ENCODE measurements at places on chromosomes 6 and 20. TPM values are rescaled to one million over a fixed set of nuclear protein-coding genes. Genes with fewer than 3 reads are reported as not detected.

DNA sequence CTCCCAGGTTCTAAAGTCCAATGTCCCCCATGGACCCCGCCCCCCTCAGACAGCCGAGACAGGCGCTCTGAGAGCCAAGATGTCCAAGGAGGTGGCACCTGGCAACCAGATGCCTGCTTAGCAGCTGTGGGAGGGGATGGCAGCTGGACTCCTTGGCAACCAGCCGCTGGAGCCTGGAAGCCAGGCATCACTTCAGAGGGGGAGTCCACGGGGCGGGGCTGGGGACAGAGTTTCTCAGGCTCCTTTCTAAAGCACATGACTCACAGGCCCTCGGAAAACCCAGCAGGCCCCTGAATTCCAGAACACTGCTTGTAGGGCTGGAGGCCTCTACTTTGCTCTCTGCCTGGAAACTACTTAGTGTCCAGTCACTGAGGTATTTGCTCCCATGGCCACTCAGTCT is 51.5 kb downstream of the PREX1 start:
- DNase-seq = no peak

DNA sequence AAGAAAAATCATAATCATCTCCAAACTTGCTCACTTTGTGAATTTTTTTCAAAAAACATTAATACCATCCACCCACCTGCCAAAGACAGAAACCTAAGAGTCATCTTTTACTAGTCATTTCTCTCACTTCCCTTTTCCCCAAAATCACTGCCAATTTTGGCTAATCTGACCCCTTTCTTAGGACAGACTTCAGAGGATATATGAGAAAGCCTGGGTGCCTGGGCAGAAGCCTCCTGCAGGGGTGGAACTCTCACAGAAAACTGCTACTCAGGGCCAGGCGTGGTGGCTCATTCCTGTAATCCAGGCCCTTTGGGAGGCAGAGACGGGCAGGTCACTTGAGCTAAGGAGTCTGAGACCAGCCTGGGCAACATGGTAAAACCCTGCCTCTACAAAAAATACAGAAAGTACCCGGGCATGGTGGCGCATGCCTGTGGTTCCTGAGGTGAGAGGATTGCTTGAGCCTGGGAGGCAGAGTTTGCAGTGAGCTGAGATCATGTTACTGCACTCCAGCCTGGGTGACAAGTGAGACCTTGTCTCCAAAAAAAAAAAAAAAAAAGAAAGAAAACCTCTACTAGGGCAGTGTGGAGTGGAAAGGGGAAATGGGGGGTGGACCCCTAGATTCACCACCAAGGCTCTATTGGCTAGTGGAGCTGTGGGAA is 3.8 kb downstream of the DEK start:
- no peak for DNase-seq

DDX27 gene
- 52.0 TPM for polyA plus RNA-seq

DNA sequence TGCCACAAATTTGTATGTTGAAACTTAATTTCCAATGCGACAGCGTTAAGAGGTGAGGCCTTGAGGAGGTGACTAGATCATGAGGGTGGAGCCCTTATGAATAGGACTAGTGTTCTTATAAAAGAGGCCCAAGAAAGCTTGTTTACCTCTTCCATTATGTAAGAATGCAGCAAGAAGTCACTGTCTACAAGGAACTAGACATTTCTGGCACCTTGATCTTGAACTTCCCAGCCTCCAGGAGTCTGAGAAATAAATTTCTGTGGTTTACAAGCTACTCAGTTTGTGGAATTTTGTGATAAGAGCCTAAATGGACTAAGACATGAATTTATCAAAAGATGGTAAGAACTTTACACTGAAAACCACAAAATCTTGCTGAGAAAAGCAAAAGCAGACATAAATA is 173.6 kb upstream of the SGK1 start:
- no peak for DNase-seq

MMP24 gene
- polyA plus RNA-seq = 2.6 TPM

LY6G6C gene
- 0.41 TPM for polyA plus RNA-seq

- DNase-seq = no peak
Measured at GRCh38 chr6:25050356-25050755, 114.6 kb upstream of the RIPOR2 start.

- no peak for DNase-seq
Measured at GRCh38 chr6:40681622-40682021, 94.5 kb upstream of the LRFN2 start.

DNA sequence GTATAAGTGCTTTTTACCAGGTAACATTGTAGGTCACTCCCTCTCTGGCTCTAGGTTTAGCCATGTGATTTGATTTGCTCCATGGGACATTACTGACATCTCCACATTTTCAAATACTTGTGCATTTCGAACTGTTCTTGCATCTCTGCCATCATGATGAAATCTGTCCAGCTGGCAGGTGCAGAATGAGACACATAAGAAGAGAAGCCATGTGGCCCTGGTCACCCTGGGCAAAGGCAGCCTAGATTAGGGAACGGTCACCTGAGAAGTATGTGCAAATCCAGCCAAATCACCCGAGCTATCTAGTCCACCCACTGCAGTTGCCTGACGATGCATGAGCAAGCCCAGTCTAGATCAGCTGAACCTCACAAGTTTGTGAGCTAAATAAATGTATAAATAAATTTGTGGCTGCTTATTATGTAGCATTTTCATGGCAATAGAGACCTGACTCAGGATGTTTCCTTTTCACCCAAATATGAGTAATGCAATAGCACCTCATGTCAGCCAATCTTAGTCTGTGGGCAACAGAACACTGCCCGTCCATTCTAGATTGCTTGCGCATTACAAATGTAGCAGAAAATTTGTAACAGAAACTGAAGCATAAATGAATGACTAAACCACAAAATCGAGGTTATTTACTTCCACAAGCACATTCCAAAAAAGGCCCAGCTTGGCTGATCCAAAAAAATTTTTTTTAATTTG is 115.2 kb downstream of the PAK5 start:
- DNase-seq = no peak

GRCh38 chr20:43909720-43910119 is 4.9 kb upstream of the TOX2 start:
- DNase-seq = no peak

OR12D3 gene
- not detected for polyA plus RNA-seq

ERMARD gene
- polyA plus RNA-seq = 36.0 TPM

DNA sequence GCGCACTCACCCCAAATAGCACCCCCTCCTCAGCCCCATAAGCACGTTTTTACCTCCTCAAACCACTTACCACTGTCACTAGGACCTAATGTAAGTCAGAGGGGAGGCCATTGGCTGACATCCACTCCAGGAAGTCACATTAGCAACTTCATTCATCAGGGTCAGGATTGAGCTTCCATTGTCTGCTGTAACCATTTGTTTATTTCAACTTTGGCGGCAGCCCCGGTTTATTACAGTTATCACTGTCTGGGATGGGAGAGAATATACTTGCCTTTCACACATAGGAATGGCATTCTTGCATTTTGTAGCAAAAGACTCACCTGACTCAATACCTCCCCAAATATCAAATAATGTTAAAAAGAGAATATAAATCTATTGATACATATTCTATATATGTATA is 38.3 kb downstream of the MAFB start:
- DNase-seq = no peak

SLC17A3 gene
- polyA plus RNA-seq = 0.66 TPM

- no peak for DNase-seq
Measured at GRCh38 chr20:46629341-46629740, 21.9 kb downstream of the SLC13A3 start.

GRCh38 chr6:149368065-149368464 is 32.0 kb upstream of the SUMO4 start:
- DNase-seq = no peak

DNA sequence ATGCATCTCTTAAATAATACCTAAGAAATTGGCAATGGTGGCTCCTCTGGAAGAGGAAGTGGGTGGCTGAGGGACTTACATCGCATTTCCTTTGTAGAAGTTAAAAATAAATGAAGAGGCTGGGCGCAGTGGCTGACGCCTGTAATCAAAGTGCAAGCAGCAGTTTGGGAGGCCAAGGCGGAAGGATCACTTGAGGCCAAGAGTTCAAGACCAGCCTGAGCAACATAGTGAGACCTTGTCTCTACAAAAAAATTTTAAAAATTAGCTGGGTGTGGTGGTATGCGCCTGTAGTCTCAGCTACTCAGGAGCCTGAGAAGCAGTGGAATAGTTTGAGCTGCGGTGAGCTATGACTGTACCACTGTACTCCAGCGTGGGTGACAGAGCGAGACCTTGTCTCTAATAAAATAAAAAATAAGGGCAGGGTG is 12.2 kb upstream of the NCOA3 start:
- DNase-seq = no peak

TRIM31 gene
- 0.09 TPM for polyA plus RNA-seq

- no peak for DNase-seq
Measured at GRCh38 chr6:130927305-130927704, 100.1 kb downstream of the SMLR1 start.

DNA sequence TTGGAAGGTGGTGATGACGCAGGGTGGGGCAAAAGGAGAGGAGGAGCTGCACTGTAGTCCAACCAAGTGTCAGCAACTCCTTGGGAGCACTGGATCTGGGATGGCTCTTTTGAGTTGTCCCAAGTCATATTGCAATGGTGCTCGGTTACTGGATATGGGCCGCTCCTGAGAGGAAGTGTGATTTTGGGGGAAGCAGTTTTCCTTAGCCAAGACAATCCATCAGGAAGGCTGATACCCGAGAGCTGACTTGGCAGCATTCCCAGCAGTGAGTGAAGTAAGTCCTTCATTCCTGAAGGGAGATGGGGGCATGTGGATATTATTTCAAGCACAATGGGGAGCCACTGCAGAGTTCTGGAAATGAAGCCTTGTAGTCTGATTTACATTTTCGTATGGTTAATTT is 354.1 kb downstream of the RFPL4B start:
- DNase-seq = no peak

BPIFB2 gene
- polyA plus RNA-seq = not detected

GRCh38 chr6:89187504-89187903 is 29.7 kb downstream of the GABRR1 start:
- DNase-seq = no peak

GRCh38 chr6:137443901-137444300 is 50.3 kb downstream of the OLIG3 start:
- DNase-seq = no peak

GRCh38 chr6:36660771-36661471 is 17.6 kb upstream of the CDKN1A start:
- no peak for DNase-seq

F13A1 gene
- 18.5 TPM for polyA plus RNA-seq

DNA sequence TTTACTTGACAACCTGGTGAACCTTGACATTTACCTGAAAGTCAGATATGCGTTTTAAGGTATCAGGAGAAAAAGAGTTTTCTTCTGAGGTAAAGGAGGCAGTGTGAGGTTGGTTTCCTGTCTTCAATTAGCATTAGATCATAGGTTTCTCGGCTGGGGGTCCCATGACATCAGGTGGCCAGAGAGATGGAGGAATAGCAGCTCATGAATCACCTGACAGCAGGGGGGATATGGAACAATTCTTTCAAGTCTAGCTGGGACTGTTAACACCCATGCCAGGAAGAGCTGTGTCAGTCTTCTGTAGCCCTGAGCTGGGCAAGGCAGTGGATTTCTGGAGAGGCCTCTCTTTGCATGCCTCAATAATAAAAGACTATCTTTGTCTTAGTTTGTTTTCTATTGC is 108.0 kb upstream of the TMEM170B start:
- DNase-seq = no peak

IRAK1BP1 gene
- 8.9 TPM for polyA plus RNA-seq

GRCh38 chr20:13644010-13644409 is 5.3 kb upstream of the TASP1 start:
- no peak for DNase-seq

DNA sequence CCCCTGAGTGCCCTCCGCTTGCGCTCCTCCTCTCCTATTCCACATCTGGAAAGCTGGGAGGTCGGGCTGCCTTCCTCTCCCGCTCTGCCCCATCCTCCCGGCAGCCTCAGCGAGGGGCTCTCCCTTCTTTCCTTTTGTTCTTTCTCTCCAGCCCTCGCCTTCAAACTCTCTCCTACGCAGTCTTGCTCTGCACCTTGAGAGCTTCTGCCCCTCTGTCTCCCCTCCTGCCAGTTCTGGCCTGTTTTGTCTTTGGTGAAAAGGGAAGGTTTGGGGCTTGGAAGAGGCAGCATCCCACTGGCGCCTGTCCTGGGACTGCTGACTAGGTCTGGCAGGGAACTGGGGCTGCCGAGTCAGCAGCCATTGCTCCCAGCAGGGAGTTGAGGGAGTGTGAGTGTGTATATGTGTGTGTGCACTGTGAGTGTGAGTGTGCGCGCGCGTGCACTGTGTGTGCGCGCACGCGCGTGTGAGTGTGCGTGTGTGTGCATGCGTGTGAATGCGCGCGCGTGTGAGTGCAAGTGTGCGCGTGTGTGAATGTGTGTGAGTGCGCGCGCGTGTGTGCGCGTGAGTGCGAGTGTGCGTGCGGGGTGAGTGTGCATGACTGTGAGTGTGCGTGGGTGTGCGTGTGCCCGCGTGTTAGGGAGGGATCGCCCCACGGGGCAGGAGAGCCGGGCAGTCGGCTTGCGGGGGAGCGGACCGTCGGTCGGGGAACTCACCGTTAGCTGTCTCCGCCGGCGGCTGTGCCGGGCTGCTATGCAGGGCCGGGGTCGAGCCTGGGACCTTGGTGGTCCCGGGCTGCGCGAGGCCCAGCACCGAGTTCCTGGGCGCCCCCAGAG is 523 bp downstream of the CPXM1 start:
- DNase-seq = no peak

CLVS2 gene
- 0.29 TPM for polyA plus RNA-seq

ASCC3 gene
- 26.3 TPM for polyA plus RNA-seq

GRCh38 chr6:1605893-1606779 is 3.6 kb upstream of the FOXC1 start:
- no peak for DNase-seq

DNA sequence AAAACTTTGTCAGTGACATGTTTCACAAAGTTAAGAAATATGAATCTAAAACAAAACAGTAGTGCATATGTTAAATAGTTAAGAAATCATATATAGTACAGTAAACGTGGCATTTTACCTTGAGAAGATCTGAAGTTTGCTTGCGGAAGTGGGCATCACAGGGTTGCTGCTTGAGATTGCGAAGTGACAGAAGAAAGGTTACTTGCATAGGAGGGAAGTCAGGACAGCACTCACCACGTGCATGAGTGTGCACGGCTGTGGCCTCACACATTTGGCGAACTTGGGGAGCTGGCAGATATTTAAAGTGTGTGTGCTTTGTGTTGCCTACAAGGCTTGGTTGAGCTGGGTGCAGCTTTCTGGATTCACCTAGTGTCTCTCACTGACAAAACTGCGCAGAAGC is 431.5 kb upstream of the ARID1B start:
- no peak for DNase-seq

DNA sequence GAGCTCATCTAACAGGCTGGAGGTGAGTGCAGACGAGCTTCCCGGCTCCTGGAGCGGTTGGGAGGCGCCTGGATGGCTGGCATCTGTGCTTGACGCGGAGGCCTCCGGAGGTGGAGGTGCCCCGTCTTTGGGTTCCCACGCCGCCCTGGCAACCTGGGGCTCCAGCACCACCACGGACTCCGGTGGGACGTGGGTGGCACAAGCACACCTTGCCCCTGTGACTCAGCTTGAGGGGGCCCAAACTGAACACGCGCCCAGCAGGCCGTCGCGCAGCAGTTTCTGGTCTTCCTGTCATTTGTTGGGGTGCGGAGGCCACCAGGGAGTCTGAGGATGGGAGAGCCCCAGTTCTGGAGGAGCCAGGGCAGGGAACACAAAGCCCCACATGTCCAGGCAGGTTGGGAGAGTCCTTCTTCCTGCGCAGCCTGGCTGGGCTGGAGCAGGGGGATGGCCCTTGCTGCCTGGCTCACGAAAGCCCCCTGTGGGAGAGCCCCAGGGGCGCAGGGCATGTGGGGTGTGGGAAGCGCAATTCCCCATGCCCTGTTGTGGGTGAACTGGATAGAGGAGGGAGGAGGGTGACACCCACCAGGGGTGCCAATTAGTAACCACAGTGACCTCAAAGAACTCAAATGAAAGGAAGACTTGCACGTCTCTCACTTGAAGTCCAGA is 1378.6 kb upstream of the DEFB115 start:
- DNase-seq = no peak

GRCh38 chr6:109315341-109316110 is 66.7 kb downstream of the CD164 start:
- no peak for DNase-seq
